ENCODE measurements at places on chromosomes 11 and 22. TPM values are rescaled to one million over a fixed set of nuclear protein-coding genes. Genes with fewer than 3 reads are reported as not detected.

GRCh38 chr22:33065230-33065629 lies 7.0 kb upstream of the SYN3 start:
- H3K27ac ChIP-seq: no peak overlapping the region
- DNase-seq: no peak
- H3K27me3 ChIP-seq: no peaks in the 10 kb centered on the region
- no peaks in the 10 kb centered on the region for H3K4me1 ChIP-seq
- no peaks in the 10 kb centered on the region for H3K36me3 ChIP-seq

- H3K27me3 ChIP-seq: peaks cover 13% of the 10 kb centered on the region
- H3K4me1 ChIP-seq: peaks cover 19% of the 10 kb centered on the region
- H3K36me3 ChIP-seq: no peaks in the 10 kb centered on the region
- H3K27ac ChIP-seq: peak overlapping the region; percentile 24
These were observed 14.7 kb upstream of the SHANK3 start for GRCh38 chr22:50657925-50658324.

GRCh38 chr11:65452806-65453490 lies 30.4 kb downstream of the NEAT1 start:
- DNase-seq: no peak
- peak overlapping the region; percentile 23 for H3K27ac ChIP-seq
- H3K36me3 ChIP-seq: no peaks in the 10 kb centered on the region
- H3K4me1 ChIP-seq: peaks cover 34% of the 10 kb centered on the region

- H3K36me3 ChIP-seq: no peaks in the 10 kb centered on the region
- no peak overlapping the region for H3K27ac ChIP-seq
- no peaks in the 10 kb centered on the region for H3K27me3 ChIP-seq
- no peaks in the 10 kb centered on the region for H3K4me1 ChIP-seq
These were observed 71.5 kb upstream of the RAB38 start for GRCh38 chr11:88246696-88247095.

Gene GLYAT
- not detected for total RNA-seq

GRCh38 chr22:29855611-29856181 lies 17.6 kb upstream of the ASCC2 start:
- H3K4me3 ChIP-seq: no peak overlapping the region
- no peaks in the 10 kb centered on the region for H3K27me3 ChIP-seq
- DNase-seq: peak; percentile 89

GRCh38 chr22:35604621-35605368 lies 12.3 kb downstream of the MB start:
- no peaks in the 10 kb centered on the region for H3K36me3 ChIP-seq
- peak overlapping the region; percentile 89 for H3K27ac ChIP-seq
- H3K4me1 ChIP-seq: peaks cover 11% of the 10 kb centered on the region
- no peak for DNase-seq
- no peak overlapping the region for H3K4me3 ChIP-seq

GRCh38 chr11:128530118-128531074 lies 57.0 kb downstream of the ETS1 start:
- H3K27ac ChIP-seq: peak overlapping the region; percentile 9
- no peaks in the 10 kb centered on the region for H3K36me3 ChIP-seq

Gene OR52M1
- not detected for total RNA-seq

GRCh38 chr11:129280027-129280811 lies 88.1 kb upstream of the ARHGAP32 start:
- H3K36me3 ChIP-seq: no peaks in the 10 kb centered on the region
- no peaks in the 10 kb centered on the region for H3K27me3 ChIP-seq
- peaks cover 19% of the 10 kb centered on the region for H3K4me1 ChIP-seq
- no peak for DNase-seq

- no peaks in the 10 kb centered on the region for H3K27me3 ChIP-seq
- peaks cover 47% of the 10 kb centered on the region for H3K4me1 ChIP-seq
- no peak for DNase-seq
- no peak overlapping the region for H3K4me3 ChIP-seq
- H3K27ac ChIP-seq: peak overlapping the region; percentile 91
- no peaks in the 10 kb centered on the region for H3K36me3 ChIP-seq
These were observed 1.1 kb upstream of the LBHD1 start for GRCh38 chr11:62673196-62673525.

GRCh38 chr11:121763526-121763925 lies 310.8 kb upstream of the SORL1-AS1 start:
- no peaks in the 10 kb centered on the region for H3K36me3 ChIP-seq
- H3K27me3 ChIP-seq: no peaks in the 10 kb centered on the region
- no peak overlapping the region for H3K27ac ChIP-seq
- H3K4me3 ChIP-seq: no peak overlapping the region

Gene P2RY6
- total RNA-seq: 17.7 TPM

Gene COA4
- total RNA-seq: 50.1 TPM

DNA sequence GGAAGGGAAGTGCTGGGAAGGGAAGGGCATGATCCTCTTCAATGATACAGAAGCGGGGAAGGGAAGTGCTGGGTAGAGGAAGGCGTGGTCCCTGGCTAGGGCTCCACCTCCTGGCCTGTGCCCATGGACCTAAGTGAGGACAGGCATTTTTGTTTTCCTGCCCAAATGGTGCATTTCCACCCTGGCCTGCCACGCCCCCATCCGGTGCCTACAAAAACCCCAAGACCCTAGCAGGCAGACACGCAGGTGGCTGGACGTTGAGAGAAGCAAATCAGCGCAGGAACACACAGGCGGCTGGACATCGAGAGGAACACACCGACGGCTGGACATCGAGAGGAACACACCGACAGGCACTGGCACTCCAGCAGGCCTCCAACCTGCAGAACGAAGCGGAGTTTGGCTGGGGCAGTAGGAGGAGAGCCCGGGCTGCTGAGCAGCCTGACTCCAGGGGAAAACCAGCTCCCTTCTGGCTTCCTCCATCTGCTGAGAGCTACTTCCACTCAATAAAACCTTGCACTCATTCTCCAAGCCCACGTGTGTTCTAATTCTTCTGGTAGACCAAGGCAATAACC lies 628.3 kb downstream of the BUD13 start:
- no peaks in the 10 kb centered on the region for H3K36me3 ChIP-seq
- H3K27ac ChIP-seq: no peak overlapping the region
- no peak overlapping the region for H3K4me3 ChIP-seq
- H3K27me3 ChIP-seq: peaks cover 3% of the 10 kb centered on the region

- H3K27me3 ChIP-seq: no peaks in the 10 kb centered on the region
- H3K4me1 ChIP-seq: no peaks in the 10 kb centered on the region
- H3K4me3 ChIP-seq: no peak overlapping the region
- no peak overlapping the region for H3K27ac ChIP-seq
These were observed 39.4 kb downstream of the GGTLC2 start for GRCh38 chr22:22683668-22684361.

- DNase-seq: no peak
- H3K36me3 ChIP-seq: no peaks in the 10 kb centered on the region
These were observed 8.9 kb upstream of the DCHS1 start for GRCh38 chr11:6664551-6664950.

Gene PRODH
- total RNA-seq: 5.8 TPM

DNA sequence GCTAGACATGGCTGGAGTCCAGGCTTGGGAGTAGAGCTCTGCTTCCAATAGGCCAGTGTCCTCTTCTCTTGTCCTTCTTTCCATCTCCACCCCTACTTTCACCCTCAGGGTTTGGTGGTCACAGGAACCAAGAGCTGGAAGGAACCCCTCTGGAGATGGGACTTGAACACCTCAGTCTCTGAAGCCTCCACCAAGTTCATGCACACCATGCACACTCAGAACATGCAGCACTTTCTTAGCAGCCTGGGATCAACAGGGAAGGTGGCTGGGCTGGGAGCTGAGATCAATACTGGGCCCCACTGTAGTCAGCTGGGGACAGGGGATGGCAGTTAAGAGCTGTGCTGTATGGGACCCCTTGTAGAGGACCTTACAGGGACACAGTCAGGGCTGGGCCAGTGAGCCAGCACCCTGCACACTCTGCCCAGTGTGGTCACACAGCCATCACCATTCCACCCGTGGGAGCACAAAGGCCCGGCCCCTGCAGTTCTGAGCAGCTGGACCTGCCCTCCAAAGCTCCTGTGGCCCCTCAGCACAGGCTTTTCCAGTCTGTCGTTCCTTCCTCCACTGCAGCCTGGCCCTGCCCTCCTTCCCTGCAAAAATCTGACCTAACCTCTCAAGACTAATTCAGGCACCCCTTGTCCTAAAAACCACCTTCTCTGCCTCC lies 47.7 kb downstream of the GAB4 start:
- no peak overlapping the region for H3K27ac ChIP-seq
- H3K36me3 ChIP-seq: no peaks in the 10 kb centered on the region
- no peak for DNase-seq
- H3K27me3 ChIP-seq: no peaks in the 10 kb centered on the region

GRCh38 chr22:39448205-39449054 lies 8.4 kb upstream of the MGAT3 start:
- DNase-seq: no peak
- no peaks in the 10 kb centered on the region for H3K27me3 ChIP-seq

Gene CD248
- total RNA-seq: 31.2 TPM

GRCh38 chr22:39518144-39518786 lies 2.1 kb upstream of the ATF4 start:
- no peak overlapping the region for H3K27ac ChIP-seq
- no peak overlapping the region for H3K4me3 ChIP-seq
- H3K36me3 ChIP-seq: peaks cover 67% of the 10 kb centered on the region
- H3K27me3 ChIP-seq: no peaks in the 10 kb centered on the region
- peaks cover 33% of the 10 kb centered on the region for H3K4me1 ChIP-seq

Gene OR5P2
- total RNA-seq: not detected

- H3K4me1 ChIP-seq: no peaks in the 10 kb centered on the region
- no peaks in the 10 kb centered on the region for H3K27me3 ChIP-seq
- no peaks in the 10 kb centered on the region for H3K36me3 ChIP-seq
- no peak overlapping the region for H3K27ac ChIP-seq
- H3K4me3 ChIP-seq: no peak overlapping the region
These were observed 62.7 kb upstream of the KCNQ1OT1 start for GRCh38 chr11:2762451-2762850.

- no peak overlapping the region for H3K4me3 ChIP-seq
- H3K27me3 ChIP-seq: no peaks in the 10 kb centered on the region
- no peak for DNase-seq
- peaks cover 10% of the 10 kb centered on the region for H3K4me1 ChIP-seq
- no peaks in the 10 kb centered on the region for H3K36me3 ChIP-seq
These were observed 8.6 kb upstream of the INCENP start for GRCh38 chr11:62115085-62115694.

DNA sequence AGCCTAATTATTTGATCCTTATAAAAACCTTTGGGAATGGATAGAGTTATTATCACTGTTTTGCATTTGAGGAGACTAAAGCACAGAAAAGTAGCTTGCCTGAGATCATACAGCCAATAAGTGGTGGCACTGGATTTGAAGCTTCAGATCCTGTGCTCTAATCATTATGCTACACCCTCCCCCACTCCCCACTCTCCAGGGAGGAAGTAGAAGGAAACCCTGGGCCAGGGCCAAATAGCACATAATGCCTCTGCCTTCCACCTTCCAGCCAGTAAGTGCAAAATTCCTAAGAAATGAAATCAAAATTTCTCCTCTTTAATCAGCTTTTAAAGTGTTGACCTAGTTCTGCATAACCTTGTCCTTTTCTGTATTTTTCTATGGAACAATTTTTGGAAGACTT lies 61.6 kb downstream of the SIK2 start:
- H3K27ac ChIP-seq: no peak overlapping the region
- DNase-seq: peak; percentile 61
- no peaks in the 10 kb centered on the region for H3K27me3 ChIP-seq
- peaks cover 18% of the 10 kb centered on the region for H3K4me1 ChIP-seq
- H3K4me3 ChIP-seq: no peak overlapping the region

- H3K4me1 ChIP-seq: peaks cover 12% of the 10 kb centered on the region
- no peaks in the 10 kb centered on the region for H3K27me3 ChIP-seq
- no peak for DNase-seq
- peaks cover 7% of the 10 kb centered on the region for H3K36me3 ChIP-seq
- no peak overlapping the region for H3K27ac ChIP-seq
- H3K4me3 ChIP-seq: no peak overlapping the region
These were observed 43.6 kb downstream of the UVRAG start for GRCh38 chr11:75858613-75859012.

Gene OR4A16
- not detected for total RNA-seq

GRCh38 chr11:111439901-111440300 lies 60.8 kb upstream of the POU2AF1 start:
- H3K4me3 ChIP-seq: no peak overlapping the region
- H3K27me3 ChIP-seq: no peaks in the 10 kb centered on the region
- peaks cover 2% of the 10 kb centered on the region for H3K4me1 ChIP-seq
- peak overlapping the region; percentile 56 for H3K27ac ChIP-seq
- DNase-seq: no peak

DNA sequence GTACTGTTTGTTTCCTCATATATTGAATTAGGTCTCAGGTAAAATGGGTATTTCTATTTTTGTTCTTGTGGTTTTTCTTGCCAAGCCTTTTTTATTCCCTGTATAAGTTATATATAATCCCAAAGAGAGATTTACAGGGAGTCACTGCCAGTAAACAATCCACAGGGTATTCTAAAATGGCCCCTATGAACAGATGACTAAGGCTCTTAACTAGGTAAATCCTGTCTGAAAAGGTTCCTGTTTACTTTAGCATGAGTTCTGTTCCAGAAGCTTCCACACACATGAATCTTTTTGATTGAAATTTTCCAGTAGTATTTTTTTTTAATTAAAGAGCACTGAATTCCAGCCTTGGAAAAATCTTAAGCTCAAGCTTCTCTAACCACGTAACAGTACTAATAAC lies 552.8 kb upstream of the CCDC179 start:
- no peak overlapping the region for H3K27ac ChIP-seq
- no peak for DNase-seq
- no peaks in the 10 kb centered on the region for H3K36me3 ChIP-seq
- no peaks in the 10 kb centered on the region for H3K4me1 ChIP-seq

- no peak overlapping the region for H3K27ac ChIP-seq
- no peak overlapping the region for H3K4me3 ChIP-seq
- DNase-seq: no peak
- H3K27me3 ChIP-seq: peaks cover 11% of the 10 kb centered on the region
These were observed 382.1 kb upstream of the B3GAT1 start for GRCh38 chr11:134794192-134794591.

Gene RAB38
- 0.30 TPM for total RNA-seq

GRCh38 chr22:47918276-47918921 lies 1155.9 kb downstream of the TBC1D22A start:
- H3K27me3 ChIP-seq: peaks cover 4% of the 10 kb centered on the region
- no peaks in the 10 kb centered on the region for H3K4me1 ChIP-seq
- no peak for DNase-seq
- no peak overlapping the region for H3K27ac ChIP-seq
- H3K4me3 ChIP-seq: no peak overlapping the region
- no peaks in the 10 kb centered on the region for H3K36me3 ChIP-seq

GRCh38 chr11:104369761-104370160 lies 205.8 kb upstream of the PDGFD start:
- peaks cover 5% of the 10 kb centered on the region for H3K4me1 ChIP-seq
- DNase-seq: no peak
- no peak overlapping the region for H3K4me3 ChIP-seq
- H3K27me3 ChIP-seq: no peaks in the 10 kb centered on the region
- no peak overlapping the region for H3K27ac ChIP-seq

DNA sequence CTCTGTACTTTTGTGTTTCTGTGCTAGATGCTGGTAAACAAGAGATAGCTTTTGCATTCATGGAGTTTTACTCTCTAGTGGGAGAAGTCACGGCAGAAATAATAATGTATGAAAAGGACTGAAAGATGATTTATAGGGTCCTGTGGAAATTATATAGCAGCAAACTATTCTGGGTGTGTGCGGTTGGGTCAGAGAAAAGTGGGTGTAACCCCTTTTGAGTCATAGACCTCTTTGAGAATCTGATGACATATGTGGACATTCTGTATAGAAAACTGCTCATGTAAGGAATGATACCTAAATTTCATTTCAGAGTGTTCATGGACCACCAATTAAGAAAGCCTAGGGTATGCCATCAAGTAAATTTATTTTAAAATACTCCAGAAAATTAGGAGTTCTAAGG lies 54.4 kb downstream of the TMEM135 start:
- no peak overlapping the region for H3K4me3 ChIP-seq
- H3K27me3 ChIP-seq: no peaks in the 10 kb centered on the region
- no peak overlapping the region for H3K27ac ChIP-seq
- H3K36me3 ChIP-seq: peaks cover 9% of the 10 kb centered on the region
- no peaks in the 10 kb centered on the region for H3K4me1 ChIP-seq

- H3K27ac ChIP-seq: no peak overlapping the region
- H3K36me3 ChIP-seq: no peaks in the 10 kb centered on the region
- H3K4me3 ChIP-seq: no peak overlapping the region
- H3K27me3 ChIP-seq: no peaks in the 10 kb centered on the region
These were observed 144.0 kb downstream of the MPPED1 start for GRCh38 chr22:43555561-43556515.

Gene CNTF
- total RNA-seq: 1.00 TPM
